ENCODE measurements at places on chromosomes 2 and 18.

DNA sequence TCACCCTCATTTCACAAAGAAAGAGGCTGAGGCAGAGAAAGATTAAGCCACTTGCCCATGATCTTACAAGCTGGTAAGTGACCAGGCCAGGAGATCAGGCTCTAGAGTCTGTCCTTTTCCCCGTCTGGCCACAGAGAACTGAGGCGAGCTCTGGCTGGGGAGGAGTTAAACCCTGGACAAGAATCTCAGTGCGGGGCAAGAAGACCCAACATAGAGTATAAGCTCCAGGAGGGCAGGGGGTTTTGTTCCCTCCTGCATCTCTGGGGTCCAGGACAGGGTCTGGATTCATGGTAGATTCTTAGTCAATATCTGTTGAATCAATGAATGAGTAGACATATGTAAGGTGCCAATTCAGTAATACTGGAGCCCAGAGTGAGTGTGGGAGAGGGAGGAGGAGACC lies 12.9 kb upstream of the INPP5D start:
- no peak for DNase-seq

GRCh38 chr2:27956888-27957287 lies 66.4 kb downstream of the BABAM2 start:
- no peak for DNase-seq

DNA sequence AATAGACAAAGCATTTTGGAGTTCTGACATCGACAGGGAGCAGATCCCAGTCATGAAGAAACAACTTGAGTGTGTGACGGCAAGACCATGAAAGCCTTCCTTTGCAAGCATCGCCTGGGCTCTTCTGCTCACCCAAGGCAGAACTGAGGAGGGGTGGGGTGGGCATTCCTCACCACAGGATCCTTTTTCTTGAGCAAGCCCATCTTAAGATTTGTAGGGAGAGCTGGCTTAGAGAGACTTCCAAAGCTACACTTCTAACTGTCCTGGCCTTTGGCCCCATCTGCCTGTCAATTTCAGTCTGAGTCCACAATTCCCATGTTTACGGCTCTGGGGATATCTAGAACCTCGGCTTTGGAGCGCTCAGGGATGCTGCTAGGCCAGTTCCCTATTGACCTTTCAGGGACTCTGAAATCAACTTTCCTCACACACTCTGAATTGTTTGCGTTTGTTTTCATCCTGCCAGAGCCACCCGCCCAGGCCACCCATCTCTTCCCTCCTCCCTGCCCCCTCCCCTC lies 3.7 kb downstream of the KLHL14 start:
- no peak for DNase-seq

DNA sequence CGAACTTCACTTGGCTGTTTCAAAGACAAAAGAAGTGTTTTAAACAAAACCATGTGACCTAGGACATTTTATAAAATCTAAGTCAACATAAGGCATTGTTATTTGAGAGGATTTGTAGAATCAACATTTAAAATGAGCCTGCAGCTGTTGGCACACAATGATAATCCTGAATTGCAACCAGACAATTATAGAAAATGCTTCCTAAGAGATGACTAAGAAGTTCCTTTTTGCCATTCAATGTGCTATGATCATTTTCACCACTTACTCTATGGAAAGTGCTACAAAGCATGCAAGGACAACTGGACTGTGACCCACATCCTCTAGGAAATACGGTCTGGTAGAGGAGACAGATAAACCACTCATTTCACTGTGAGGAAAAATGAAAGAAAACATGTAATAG lies 246.4 kb downstream of the CDH20 start:
- no peak for DNase-seq

DNA sequence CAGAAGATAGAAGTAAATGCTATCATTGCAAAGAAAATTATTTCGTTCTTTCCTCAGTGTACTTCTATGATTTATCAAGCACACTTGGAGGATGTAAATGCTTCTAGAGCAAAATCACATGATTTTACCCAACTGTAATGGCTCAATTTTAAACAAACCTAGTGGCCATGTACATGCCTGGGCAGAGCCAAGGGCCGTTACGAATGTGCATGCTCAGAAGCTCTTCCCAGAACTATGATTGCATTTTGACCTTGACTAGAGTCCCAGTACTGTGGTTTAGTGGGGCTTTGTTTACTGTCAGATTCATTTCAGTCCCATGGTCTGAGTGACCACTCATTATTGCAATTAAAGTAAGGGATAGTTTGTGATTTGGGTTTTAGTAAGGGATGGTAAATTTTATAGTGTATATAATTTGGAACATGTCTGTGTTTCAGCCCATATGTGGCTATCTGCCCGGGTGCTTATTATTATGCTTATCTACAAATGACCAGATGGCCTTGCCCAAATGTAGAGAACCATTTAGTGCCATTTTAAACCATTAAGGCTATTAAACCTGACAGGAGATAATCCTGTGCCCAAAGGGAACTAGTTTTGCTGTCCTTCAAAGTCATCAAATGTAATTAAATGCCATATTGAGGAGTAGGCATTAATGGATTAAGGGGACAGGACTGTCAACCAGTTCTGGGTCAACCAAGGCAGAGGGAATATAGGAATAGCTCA lies 239.1 kb downstream of the ICOS start:
- DNase-seq = no peak

Data from activated T-cell treated with anti-CD3 and anti-CD28 coated beads, Interleukin-2, amount 50 U/mL, for 72 hours (primary cell).